ENCODE measurements at places on chromosomes 6 and 20.

DNA sequence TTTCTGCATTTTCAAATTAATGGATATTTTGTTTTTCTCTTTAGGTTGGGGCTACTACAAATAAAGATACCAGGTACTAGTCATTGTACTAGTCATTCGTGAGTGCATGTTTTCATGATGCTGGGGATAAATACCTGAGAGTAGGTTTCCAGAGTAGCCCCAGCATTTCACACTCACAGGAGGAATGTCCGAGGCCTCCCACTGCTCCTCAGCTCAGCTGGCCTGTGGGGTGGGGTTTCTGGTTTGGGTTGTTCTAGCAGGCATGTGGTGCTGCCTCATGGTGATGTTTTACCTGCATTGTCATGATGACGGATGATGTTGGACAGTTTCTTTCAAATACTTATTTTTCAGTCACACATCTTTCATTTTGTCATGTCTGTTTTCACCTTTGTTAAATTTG, 144.5 kb downstream of the SMOC2 start:
- DNase-seq = no peak

DNA sequence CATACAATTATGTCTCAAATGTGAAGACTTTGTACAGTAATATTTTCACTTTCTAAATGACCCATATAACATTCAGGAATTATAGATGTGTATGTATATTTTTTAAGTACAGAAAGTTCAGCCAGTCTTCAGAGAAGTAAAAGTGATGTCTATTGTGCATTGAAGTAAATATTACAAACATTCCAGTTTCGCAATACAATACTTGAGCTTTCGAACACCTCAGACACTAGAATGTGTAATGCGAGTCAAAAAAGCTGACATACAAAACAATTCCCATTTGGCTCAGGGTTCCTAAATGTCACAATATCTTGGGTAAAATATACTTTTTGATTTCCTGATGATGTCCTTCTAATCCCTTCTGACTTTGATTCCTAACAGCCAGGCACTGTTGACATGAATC, 101.4 kb downstream of the ZNF217 start:
- no peak for DNase-seq

DNA sequence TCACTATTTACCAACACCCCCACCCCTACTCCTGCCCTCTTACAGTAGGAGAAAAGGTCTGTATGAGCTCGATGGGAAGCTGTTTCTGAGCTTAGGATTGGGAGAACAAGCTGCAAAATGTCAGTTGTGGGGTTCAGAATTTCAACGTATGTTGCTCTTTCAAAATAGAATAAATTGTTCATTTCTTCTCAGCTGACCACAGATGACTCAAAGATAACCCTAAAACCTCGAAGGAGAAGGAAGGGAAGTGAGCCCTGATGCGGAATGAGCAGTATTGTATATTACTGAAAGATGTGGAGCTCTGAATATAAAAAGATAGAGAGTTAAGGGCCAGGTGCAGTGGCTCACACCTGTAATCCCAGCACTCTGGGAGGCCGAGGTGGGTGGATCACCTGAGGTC, 35.9 kb upstream of the MYLIP start:
- no peak for DNase-seq

DNA sequence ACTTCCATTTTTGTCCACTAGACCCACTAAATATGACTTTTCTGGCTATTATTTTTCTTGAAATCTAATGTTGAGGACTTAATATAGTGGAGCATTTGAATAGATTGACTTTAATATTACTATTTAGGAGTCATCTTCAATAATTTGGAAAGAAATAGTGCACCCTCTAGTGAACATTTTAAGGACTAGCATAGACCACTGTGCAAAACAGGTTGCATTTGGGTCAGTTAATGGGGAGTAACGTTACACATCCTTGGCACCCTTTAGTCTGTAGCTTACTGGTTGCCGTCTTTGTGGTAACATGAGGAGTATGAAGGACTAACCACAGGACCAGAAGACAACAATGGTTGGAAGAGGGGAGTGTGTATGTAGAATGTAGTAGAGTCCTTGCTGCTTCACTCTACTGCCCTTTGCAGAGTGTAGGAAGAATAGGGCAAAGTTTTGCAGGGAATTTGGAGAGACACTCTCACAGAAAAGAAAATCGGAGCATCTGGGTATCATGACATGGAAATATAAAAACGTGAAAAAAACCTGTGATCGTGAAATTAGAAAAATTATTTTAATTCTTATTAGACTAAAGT, 25.2 kb downstream of the RFPL4B start:
- DNase-seq = peak; percentile 11

DNA sequence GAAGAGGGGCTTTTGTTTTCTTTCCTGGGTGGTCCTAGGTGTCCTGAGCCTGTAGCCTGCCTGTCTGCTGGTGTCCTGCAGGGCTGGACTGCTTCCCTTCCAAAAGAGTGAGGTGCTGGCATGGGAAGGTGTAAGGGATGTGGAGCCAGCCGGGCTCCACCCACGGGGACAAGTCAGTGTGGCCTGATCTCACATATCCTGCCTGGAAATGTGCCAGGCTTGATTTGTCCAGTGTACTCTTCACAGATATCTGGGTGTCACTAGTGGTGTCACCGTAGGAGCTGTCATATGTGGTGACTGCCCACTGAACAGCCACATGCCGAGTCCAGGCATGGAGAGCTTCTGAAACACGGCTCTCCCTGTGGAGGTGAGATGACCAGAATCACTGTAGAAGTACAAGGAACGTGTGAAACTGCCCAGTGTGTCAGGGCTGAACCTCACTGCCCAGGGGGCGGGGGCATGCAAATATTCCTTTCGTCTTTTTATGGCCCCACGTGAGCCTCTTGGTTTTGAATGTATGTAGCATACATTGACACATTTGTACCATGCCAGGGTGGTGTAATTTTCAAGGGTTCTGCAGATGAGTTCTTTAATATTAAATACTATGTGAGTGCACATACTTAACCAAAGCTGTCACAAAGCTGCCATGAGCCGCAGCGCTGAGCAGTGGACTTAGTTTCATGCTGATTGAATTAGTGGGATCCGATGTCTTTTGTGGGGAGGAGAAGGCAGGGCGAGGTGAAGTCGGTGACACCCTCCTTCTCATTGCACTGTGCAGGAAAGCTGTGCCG, 55.8 kb downstream of the CDH4 start:
- no peak for DNase-seq

- DNase-seq = no peak
These were observed 151.4 kb downstream of the CEBPB start for GRCh38 chr20:50341880-50342637.

DNA sequence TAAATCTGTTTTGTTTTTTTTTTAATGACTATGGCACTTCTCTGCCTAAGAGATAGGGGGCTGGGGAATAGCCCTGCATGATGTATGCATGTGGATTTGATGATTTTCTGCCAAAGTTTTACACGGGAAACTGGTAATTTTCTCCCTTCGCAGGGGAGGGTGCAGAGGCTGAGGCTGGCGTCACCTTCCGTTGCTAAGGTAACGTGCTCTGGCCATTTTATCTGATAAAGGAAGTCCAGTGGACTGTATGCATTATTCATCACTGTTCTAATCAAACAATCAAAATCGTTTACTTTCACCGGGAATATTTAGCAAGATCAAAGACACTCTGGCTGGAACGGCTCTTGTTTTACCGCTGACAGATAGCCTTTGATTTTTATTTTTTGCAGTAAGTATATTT, 789 bp downstream of the PHACTR1 start:
- no peak for DNase-seq

DNA sequence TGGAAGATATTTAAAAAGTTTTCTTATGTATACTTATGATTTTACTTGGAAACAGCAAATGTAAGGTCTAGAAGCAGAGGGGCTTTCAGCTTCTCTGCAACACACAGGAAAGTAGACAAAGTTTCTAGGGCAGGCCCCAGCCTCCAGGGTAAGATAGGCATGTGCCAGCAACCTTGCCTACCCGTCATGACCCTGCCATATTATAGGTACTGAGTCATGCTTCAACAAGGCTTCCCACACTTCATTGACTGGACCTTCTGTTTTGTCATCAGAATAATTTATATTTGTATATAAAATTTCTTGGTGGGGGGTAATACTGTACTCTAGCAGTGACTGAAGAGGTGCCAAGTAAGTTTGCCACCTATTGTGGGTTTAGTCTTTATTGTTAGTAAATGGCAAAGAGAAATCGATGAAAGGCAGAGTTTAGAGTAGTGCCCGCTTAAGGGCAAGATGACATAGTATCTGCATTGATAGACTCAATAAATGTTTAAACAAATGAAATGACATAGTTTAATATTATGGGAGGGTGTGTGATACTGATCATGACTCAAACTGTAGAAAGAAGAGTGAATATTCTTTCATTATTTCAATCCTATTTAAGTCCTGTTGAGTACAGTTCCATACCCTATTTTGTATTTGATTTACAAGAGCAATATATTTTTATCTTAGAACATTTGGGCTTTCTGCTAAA, 95.6 kb downstream of the JARID2 start:
- no peak for DNase-seq

- DNase-seq = no peak
These were observed 25.0 kb downstream of the KHDC1L start for GRCh38 chr6:73200247-73200646.

DNA sequence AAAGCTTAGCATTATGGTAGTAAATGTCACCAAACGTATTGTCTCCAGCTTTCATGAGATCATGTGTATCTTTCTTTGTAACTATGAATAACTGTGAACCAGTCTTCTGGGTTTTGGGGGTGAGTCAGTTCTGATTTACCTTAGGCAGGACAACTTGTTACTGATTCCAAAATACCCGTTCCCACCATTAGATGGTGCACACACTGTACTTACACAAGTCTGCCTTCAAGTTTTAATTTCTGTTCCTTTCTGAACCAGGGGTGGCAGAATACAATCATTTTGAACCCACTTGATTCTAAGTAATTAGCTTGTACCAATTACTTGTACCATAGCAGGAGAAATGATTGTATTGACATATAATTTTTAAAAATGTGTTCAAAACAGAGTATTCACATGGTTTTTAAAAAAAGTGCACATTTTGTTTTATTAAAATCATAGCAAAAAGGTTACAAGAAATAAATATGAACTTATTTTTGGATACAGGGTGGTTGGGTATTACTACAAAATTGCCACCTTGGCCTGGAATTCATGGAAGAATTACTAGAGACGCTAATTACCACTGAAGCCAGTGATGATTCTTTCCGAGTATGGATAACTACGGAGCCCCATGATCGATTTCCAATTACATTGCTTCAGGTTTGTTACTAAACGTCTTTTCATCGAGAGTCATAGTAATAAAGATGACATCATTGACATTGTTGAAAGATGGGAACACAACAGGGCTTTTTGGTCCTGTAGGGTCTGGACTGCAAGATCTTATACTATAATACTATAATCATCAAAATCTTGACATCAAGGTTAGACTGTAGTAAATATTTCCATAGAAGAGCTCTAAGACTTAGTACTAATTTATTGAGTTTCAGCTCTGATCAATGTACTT, 75.2 kb upstream of the GLP1R start:
- peak; percentile 25 for DNase-seq

GRCh38 chr6:109738255-109738654, 47.2 kb downstream of the FIG4 start:
- DNase-seq = no peak

- DNase-seq = no peak
These were observed 49.4 kb downstream of the ANKRD60 start for GRCh38 chr20:58179083-58179431.

DNA sequence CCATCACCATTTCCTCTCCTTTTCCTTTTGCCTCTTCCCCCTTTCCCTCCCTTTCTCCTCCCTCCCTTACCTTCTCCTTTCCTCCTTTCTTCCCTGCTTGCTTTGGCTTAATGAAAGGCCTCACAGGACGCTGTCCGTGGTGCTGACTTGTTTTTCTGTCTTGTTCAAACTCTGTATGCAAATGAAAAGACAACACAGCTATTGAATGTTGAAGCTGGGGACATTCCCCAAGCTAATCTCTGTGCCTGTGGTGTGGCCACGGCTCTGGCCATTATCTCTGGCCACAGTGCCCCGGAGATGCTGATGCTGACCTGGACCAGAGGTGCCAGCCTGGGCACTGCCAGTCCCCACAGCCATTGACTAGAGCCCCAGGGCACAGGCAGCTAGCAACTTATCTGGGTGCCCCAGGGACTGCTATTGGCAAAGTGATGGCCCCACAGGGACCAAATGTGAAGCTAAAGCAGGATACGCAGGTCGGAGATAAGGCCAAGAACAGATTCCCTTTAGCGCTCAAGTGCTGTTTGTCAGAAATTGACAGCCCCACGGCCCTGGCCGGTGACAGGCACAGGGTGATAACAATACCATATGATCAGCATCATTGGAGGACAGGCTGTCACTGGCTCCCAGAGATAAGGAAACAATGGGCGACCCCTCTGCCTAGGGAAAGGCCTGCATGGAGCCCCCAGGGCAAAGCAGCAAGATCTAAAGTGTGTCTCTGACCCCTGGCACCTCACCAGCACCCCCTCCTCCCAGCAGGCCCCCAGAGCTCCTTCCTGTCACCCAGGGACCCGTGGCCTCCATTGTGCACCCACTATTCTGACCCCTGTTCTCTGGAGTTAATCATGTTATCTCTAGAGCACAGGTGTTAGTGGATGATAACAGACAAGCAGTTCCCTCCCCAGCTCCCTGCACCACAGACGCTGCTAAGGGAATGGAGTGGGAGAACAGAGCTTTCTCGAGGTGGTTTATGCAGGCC, 31.6 kb upstream of the SLC32A1 start:
- DNase-seq = no peak

Data from NCI-H2029 (cell line).